ENCODE measurements at places on chromosomes 7 and 10. TPM values are rescaled to one million over a fixed set of nuclear protein-coding genes. Genes with fewer than 3 reads are reported as not detected.

- DNase-seq, result no peak
These were observed 228.2 kb downstream of the PTEN start for GRCh38 chr10:88091490-88092061.

- peak; percentile 26 for DNase-seq
These were observed 777 bp downstream of the RUNDC3B start for GRCh38 chr7:87628780-87629569.

The GIMAP5 gene
- total RNA-seq, result 9.8 TPM

GRCh38 chr10:87771871-87772500 is 46.0 kb downstream of the ATAD1 start:
- DNase-seq, result no peak

DNA sequence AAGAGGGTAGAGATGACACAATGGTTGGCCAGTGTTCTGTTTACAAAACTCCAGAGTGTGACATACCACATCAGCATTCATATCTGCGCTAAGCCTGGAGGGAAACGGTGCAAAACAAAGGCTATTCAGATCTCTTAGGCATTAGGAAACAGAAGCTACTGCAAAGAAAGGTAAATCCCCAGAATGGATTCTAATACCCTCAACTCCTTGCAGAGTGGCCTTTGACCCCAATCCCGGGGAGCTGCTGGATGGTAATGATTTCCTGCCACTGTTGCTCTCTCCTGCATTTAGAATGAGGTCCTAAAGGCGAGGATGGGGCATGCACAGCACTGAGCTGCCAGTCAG is 65.2 kb downstream of the AOAH start:
- DNase-seq, result no peak

DNA sequence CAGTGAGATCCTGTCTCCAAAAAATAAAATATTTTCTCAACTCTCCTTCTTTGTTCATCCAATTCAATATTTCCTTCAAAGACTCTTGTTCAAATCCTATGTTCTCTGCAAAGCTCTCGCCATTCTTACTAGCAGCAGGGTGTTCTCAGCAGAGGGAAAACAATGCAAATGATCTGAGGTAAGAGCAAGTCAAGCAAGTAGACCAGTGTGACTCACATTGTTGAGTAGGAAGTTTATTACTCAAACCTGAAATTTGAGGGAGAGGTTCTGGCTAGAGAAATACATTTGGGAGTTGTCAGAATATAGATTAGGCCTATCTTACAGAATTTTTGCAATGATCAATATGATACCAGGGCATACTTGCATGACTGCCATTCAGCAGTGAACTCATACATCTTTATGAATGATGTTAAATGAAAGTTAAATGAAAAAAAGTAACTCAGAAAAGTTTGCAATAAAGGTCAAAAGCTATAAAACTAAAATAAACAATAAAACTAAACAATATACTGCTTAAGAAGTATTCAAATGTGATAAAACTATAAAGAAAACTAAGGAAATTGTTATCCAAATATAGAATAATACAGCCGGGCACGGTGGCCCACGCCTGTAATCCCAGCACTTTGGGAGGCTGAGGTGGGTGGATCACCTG is 5.8 kb downstream of the IDE start:
- no peak for DNase-seq

DNA sequence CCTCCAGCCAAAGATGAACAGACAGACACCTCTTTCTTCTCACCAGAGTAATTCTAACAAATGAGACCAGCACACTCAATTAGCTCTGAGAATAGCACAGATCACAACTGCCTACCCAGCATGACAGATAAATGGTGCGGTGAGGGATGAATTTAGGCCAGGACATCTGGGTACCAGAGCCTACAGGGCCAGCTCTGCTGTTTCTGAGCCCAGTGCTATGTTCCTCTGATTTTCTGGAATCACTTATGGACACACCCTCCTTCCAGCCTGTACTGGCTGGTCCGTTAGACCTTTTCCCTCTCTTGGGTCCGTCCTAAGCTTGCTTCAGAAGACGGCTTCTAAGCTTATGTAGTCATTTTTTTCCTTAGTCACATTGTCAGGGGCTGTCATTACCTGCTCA is 73.6 kb downstream of the INSYN2A start:
- DNase-seq, result no peak

GRCh38 chr10:943334-944033 is 12.0 kb upstream of the LARP4B start:
- no peak for DNase-seq

The AKR1D1 gene
- total RNA-seq, result not detected

- DNase-seq, result peak; percentile 53
These were observed 35.9 kb upstream of the CACNB2 start for GRCh38 chr10:18104223-18104872.

DNA sequence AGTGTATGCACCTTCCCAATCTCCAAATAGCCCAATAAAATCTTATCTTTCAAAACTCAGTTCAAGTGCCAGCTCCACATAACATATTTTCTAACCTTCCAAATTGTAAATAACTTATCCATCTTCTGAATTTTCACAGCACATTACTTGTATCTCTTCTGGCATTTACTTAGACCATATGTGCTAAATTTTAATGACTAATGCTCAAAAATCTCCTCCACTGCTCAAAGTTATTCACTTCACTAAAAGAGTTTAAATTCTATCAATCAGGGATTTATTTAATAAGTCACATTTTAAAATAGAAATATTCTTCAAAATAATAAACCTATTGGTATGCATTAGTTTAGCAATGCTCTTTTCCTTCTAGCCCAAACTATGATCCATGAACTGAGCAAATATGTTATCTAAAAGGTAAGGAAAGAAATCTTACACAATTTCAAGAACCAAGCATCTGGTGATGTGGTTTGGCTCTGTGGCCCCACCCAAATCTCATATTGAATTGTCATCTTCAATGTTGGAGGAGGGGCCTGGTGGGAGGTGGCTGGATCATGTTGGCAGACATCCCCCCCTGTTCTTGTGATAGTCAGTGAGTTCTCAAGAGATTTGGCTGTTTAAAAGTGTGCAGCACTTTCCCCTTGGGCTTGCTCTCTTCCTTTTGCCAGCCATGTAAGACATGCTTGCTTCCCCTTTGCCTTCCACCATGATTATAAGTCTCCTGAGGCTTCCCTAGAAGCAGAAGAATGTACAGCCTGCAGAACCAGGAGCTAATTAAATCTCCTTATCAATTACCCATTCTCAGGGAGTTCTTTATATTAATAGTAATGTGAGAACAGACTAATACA is 28.1 kb upstream of the GPR22 start:
- no peak for DNase-seq

GRCh38 chr10:71253981-71254818 is 41.8 kb downstream of the UNC5B start:
- DNase-seq, result peak; percentile 37

DNA sequence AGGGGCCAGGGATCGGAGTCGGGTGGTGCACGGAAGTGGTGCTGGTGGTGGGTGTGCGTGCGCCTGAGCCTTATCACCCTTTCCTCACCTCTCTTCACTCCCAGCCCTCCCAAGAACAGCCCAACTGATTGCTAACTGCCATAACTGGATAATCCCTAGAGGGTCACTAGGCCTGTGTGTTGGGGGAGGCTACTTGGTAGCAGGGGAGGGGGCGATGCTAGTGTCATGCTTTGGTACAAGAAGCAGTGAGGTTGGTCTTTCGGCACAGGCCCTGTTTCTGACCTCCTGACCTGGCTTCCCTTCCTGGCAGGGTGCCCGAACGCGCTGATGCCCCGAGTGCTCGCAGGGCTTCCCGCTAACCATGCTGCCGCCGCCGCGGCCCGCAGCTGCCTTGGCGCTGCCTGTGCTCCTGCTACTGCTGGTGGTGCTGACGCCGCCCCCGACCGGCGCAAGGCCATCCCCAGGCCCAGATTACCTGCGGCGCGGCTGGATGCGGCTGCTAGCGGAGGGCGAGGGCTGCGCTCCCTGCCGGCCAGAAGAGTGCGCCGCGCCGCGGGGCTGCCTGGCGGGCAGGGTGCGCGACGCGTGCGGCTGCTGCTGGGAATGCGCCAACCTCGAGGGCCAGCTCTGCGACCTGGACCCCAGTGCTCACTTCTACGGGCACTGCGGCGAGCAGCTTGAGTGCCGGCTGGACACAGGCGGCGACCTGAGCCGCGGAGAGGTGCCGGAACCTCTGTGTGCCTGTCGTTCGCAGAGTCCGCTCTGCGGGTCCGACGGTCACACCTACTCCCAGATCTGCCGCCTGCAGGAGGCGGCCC is 652 bp downstream of the KAZALD1 start:
- DNase-seq, result peak; percentile 79

GRCh38 chr7:44959433-44959951 is 19.3 kb downstream of the MYO1G start:
- DNase-seq, result no peak

GRCh38 chr7:39732837-39733804 is 109.7 kb downstream of the RALA start:
- DNase-seq, result peak; percentile 97

- DNase-seq, result peak; percentile 52
These were observed 6.0 kb downstream of the PARD3 start for GRCh38 chr10:34808801-34809745.

- peak; percentile 17 for DNase-seq
These were observed 28.4 kb upstream of the RET start for GRCh38 chr10:43048301-43049051.

The GPER1 gene
- 2.8 TPM for total RNA-seq

DNA sequence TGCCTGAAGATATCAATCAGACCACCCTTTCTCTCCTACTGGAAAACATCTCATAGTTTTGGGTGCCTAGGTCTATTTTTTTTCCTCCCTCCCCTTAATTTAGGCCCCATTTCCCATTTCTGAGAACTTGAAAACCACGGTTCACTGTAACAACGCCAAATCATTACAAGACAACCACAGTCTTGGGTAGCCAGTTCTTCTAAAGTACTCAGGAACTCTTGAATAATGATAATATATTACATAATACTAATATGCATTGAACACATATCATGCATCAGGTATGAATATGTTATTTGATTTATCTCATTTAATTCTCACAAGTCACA is 185.1 kb upstream of the ADO start:
- DNase-seq, result no peak

- DNase-seq, result no peak
These were observed 102.3 kb downstream of the SLC25A13 start for GRCh38 chr7:96219378-96220130.

- DNase-seq, result no peak
These were observed 57.8 kb downstream of the TCF7L2 start for GRCh38 chr10:113007821-113008220.

- no peak for DNase-seq
These were observed 38.5 kb downstream of the ERCC6 start for GRCh38 chr10:49500412-49500811.

- DNase-seq, result no peak
These were observed 69.7 kb upstream of the FGFR2 start for GRCh38 chr10:121667948-121668313.

DNA sequence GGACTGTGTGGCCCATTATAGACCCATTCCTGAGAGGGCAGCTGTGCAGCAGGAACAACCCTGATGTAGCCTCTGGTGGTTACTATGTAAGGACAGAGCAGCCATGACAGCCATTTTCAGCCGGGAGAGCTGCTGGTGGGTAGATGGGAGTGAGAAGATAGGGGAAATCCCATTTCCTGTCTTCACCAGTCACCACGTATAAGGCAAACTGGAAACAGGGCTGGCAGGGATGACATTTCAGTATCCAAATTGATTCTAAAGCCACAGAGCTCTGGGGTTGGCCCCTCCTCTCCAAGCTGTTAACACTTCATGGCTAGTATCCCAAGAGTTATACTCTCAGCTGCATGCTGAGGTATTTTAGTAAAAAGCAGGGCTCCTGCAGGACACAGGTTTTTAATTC is 15.2 kb upstream of the FZD1 start:
- DNase-seq, result no peak

GRCh38 chr7:43834463-43835251 is 34.7 kb downstream of the MRPS24 start:
- DNase-seq, result no peak

DNA sequence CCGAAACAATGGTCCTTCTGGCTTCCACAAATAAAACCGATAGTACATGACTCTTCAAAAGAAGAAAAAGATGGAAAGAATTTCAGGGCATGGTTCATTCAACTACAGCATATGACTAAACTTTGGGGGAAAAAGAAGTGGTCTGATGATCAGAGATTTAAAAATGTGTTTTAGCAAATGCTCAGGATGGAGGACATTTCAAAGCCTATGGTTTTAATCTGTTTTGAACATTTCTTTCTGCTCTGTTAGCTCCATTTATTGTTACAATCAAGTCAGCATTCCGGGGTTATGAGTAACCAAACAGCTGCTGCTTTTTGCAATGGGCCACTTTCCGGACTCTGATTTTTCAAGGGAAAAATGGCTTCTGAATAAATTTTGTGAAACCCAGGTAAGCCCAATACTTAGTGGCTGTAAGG is 142.4 kb downstream of the CUBN start:
- no peak for DNase-seq

DNA sequence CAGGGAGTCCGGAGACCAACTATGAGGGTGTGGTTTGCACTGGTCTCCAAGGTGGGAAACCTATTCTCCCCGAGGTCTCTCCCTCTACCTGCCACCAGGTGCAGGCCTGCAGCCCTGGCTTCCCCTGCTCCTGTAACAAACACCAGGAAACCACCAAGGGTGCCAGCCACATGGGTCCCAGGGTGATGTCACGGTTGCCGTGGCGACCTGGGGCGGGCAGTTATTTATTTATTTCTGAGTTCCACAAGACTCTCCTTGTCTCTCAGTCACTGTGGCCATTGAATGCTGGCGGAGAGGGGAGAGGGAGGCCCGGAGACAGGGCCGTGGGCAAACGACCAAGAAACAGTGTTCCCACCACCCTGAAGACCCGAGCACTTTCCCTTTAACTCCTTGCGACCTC is 27.0 kb downstream of the MMD2 start:
- no peak for DNase-seq

DNA sequence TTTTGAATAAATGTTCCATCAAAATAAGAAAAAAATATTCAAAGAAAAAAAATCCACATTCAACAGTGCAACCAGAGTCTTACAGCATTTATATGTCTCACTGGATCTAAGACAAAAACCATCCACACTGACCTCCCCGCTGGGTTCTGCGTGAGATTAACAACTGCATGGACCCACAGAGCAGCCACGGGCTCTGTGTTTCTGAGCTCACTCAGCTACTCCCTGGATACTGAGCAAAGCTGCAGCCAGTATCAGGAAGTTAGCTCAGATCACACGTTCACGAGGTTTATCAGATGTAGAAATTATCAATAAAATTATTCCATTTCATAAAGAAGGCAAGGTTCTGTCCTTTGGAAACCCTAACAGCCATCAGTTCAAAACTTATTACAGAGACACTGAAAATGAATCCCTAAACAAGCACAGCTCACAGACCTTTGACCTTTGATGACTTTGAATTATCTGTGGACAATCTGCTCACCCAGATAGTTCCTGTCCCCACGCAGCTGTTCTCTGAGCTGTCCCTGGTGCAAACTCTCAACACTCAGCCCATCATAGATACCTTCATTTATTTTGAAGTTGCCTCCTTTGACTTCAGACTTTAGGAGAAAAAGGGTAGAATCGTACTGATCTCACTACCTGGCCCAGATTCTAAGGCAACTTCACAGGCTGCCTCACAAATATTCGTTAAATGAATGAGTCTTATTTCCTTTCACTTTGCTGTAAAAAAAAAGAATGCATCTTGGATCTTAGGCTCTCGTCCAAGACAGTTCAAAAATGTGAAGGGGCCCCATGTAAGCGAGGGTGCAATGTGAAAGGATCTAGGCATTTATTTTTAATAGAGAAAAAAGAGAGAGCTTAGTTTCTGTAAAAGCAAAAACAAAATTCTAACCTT is 67.7 kb upstream of the SVIL start:
- DNase-seq, result no peak

All from left ventricle myocardium superior (tissue), 1 donor.